ENCODE measurements at places on chromosomes 3 and 15. TPM values are rescaled to one million over a fixed set of nuclear protein-coding genes. Genes with fewer than 3 reads are reported as not detected.

DNA sequence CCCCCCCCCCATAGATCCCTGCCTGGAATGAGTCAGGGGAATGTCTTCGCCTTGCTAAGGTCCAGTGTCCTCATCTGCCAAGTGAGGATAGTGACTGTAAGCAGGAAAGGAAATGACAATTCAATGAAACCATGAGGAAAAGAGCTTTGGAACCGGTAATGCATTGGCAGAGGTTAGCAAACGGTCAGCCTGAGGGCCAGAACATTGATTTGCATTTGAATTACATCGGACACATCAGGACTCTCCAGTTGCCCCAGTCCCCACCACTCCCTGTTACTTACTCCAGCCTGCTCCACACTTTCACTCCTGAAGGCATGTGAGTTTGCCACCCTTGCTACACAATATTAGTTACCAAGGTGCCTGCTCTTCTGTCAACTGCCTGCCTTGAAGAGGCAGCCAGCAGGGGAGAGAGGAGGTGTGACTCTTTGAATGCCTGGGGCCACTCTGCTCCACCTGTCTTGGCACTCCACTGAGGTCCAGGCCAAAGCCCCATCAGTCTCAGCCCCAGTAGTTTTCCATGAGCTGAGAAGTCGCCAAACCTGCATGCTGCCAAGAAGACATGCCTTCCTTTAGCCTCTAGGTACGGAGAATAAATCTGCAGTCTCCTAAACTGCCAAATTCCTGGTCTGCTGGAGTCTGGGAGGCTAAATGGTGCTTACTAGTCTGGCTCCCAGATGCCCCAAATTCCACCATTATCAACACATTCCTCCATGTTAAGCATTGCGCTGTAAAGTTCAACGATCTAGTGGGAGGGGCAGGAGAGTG lies 191.7 kb upstream of the TLE3 start:
- no peak for DNase-seq

DNA sequence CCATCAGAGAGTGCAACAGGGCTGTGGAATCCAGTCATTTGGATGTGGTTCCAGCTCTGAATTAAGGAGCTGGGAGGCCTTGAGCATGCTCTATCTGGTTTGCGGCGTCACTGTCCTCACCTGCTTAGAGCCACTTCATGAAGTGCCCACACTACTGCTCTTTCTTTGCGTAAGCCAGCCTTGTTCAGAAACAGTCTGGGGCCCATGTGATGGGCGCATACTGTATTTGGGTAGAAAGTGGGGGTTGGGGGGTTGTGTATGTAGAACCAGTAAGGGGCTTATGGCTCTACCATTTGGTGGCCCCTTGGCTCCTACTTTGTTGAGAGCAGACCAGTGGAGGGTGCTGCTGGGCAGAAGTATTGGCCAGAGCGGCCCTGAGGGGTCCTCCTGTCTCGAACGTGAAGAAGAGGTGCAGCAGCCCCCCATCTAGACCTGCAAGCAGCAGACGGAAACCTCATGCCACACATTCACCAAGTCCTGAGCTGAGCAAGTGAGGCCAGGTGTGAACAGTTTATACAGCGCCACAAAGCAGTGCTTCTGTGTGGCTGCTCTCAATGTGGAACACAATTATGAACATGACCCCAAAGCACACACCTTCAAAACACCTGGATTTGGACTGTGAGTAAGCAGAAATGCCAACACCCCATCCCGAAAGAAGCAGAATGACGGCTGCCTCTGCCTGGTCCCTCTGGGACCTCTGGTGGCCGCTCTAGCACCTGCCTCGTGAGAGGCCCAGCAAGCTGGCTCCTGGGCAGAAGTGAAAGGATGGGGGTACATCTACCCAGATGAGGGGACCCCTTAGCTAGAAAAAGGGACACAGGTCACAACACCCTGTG lies 26.6 kb downstream of the SRPRB start:
- DNase-seq: peak; percentile 42

DNA sequence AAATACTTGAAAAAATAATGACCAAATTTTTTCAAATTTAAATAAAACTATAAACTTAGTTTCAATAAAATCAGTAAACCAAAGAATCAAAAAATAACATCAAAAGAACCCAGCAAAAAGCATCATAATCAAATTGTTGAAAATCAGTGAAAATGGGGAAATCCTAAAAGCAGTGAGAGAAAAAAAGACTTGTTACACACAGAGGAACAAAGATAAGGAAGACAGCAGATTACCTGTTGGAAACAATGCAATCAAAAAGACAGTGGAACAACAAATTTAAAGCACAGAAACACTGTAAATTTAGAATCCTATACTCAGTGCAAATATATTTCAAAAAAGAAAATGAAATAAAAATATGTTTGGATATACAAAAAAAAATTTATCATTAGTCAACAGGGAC lies 156.2 kb upstream of the LMCD1 start:
- no peak for DNase-seq

DNA sequence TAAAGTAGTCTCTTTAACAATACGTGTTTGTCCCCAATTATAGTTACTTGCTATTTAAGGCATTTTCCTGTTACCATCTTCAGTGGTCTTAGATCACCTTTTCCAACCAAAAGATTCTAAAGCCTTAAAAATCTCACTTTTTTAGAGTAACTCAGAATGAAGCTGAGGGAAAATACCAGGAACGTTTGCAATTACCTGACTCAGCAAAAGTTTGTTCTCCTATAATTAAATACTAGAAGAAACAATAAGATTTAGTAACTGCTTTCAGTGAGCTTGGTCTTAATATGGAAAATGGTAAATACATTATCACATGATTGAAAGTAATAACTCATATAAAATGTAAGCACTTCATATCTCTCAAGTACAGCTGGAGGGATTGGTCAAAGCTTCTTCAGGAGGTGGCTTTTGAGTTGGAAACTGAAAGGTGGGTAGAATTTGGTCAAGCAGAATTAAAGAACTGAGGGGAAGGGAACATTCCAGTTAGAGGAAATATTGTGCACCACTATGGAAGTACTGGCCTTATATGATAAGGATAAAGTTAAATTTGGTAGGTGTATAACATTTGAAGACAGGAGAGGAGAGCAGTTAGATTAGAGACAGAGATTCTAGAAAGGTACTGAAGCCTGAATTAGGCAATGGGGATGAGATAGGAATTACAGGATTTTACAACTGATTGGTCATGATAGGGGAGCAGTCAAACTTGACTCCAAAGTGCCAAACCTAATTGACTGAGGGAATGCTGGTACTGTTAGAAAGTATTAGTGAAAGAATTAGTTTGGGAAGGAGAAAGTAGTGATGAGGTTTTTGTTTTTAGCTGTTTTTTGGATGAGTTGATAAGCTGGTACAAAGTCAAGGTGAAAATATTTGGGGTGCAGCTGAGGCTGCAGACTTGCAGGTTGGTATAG lies 21.9 kb downstream of the TSC22D2 start:
- DNase-seq: no peak

DNA sequence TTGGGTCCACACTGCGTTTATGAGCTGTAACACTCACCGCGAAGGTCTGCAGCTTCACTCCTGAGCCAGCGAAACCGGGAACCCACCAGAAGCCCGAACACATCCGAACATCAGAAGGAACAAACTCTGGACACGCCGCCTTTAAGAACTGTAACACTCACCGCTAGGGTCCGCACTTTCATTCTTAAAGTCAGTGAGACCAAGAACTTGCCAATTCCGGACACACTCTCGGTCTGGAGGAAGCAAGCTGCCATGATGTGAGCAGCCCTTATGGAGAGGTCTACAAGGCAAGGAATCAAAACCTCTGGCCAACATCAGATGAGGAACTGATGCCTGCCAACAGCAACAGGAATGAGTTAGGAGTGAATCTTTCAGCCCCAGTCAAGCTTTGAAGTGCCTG lies 62.9 kb downstream of the SLC28A2 start:
- no peak for DNase-seq

- DNase-seq: no peak
Measured at GRCh38 chr3:49470714-49471420, 800 bp downstream of the DAG1 start.

DNA sequence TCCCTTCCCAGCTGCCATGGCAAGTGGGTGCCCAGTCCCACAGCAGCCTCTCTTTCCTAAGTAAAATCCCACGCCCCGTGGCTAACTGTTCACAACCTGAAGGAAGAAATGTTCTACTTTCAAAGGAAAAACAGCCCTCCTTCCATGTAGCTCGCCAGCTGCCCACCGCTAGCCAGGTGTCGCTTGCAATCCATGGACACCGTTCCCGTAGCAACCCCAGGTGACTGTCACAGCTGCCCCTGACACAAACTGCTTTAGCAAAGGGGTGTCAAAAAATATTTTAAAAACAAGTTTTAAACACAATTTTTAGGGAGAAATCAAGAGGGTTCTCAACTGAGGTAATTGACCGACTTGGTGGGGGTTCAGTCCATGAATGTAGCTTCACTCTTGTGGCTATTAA lies 21.0 kb upstream of the CGNL1 start:
- DNase-seq: no peak

- no peak for DNase-seq
Measured at GRCh38 chr3:36561601-36562000, 181.3 kb downstream of the STAC start.

DNA sequence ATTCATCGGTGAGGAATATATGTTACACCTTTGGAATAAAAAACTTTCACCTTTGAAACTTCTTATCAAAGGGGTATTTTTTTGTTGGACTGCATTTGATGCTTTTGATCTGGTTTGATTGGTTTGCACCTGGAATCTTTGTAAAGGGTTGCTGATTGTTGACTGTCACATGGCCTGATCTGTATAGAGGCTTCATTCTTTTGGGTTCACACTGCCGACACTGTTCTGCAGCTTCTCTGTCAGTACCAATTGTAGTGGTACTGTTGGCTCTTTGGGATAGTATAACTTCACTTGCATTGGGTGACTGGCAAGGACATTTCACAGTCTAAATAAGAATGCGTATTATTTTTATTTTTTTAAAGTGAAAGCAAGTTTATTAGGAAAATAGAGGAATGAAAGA lies 155.7 kb downstream of the DOCK3 start:
- no peak for DNase-seq

DNA sequence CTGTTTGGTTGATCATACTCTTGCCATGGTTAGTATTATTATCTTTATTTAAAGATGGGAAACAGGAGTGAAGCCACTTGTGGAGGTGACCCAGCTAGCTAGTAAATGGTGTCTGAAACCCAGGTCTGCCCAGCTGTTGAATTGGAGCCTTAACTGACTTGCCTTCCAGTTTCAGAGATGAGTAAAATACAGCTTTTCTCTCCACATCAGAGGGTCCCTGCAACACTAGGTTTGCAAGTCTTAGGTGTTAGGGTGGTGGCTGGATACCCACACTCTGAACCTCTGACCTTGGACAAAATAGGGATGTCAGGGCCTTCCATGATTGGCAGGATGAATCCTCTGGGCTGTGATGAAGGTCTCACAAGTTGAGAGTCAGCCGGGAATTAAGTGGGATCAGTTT lies 4.1 kb downstream of the FLNB start:
- DNase-seq: no peak

DNA sequence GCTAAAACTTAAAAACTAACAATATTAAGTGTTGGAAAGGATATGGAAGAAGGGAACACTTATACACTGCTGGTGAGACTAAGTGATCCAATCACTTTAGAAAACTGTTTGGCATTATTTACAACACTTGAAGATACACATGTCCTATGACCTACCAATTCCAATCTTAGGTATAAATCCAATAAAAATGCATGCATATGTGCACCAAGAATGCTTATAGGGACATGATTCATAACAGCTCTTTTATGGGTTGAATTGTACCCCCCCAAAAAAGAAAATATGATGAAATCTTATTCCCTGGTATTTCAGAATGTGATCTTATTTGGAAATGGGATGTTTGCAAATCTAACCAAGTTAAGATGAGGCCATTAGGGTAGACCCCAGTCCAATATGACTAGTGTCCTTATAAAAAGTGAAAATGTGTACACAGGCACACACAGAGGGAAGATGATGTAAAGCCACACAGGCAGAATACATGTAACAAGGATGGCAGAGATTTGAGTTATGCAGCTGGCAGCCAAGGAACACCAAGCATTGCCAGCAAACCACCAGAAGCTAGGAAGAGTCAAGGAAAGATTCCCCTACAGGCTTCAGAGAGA lies 15.3 kb downstream of the CCR8 start:
- no peak for DNase-seq

GRCh38 chr3:120033596-120033995 lies 60.7 kb downstream of the GSK3B start:
- no peak for DNase-seq

- DNase-seq: no peak
Measured at GRCh38 chr3:136193278-136194054, 2.7 kb downstream of the MSL2 start.

DNA sequence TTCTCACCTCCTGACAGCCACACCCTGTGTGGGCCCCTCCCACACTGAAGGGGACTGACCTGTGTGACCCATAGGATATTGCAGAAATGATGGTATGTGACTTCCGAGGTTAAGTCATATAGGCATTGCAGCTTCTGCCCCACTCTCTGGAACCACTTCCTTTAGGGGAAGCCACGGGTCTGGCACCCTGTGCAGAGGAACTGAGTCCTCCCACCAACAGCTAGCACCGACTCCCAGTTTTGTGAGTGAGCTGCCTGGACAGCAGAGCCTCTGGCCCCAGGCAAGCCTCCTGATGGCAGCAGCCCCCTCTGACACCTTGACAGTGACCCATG lies 24.6 kb upstream of the SLC6A6 start:
- DNase-seq: no peak

- no peak for DNase-seq
Measured at GRCh38 chr15:29986946-29987345, 95.8 kb upstream of the GOLGA8J start.

DNA sequence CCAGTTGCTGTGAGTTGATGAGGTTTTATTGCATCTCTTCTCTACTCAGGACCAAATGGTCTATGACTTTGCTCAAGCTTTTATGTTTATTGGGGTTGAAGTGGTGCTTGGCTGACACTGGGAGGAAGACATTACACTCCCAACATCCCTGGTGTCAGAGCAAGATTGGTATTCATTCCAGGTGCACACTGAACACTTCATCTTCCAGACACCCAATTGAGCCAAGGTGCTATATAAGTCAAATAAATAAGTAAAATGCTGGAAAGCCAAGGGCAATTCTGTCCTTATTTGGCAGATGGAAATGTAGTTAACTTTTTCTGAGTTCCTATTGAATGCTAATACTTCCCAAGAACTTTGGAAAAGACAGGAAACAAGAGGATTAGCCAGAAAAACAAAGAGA lies 53.2 kb upstream of the CDV3 start:
- no peak for DNase-seq

GRCh38 chr15:74377831-74378766 lies 10.7 kb upstream of the CYP11A1 start:
- DNase-seq: no peak

- DNase-seq: no peak
Measured at GRCh38 chr3:127053979-127054378, 71.1 kb downstream of the PLXNA1 start.

GPX1 gene
- total RNA-seq: 250 TPM

SCN11A gene
- total RNA-seq: 0.10 TPM

SLC28A2 gene
- not detected for total RNA-seq

GJD2 gene
- 0.78 TPM for total RNA-seq

CCDC80 gene
- total RNA-seq: 12.6 TPM

SLC12A1 gene
- 1.0 TPM for total RNA-seq

PAQR9 gene
- total RNA-seq: 2.7 TPM

SCG5 gene
- 16.9 TPM for total RNA-seq

GP5 gene
- 0.13 TPM for total RNA-seq

DLEC1 gene
- 0.76 TPM for total RNA-seq

Measured in H1 (cell line).